Fibroblast of lung (primary cell): ENCODE measurements at places on chromosomes 13 and 19. TPM values are rescaled to one million over a fixed set of nuclear protein-coding genes. Genes with fewer than 3 reads are reported as not detected.

The FGF14 gene
- 0.37 and 0.94 TPM in 2 replicates for polyA plus RNA-seq

DNA sequence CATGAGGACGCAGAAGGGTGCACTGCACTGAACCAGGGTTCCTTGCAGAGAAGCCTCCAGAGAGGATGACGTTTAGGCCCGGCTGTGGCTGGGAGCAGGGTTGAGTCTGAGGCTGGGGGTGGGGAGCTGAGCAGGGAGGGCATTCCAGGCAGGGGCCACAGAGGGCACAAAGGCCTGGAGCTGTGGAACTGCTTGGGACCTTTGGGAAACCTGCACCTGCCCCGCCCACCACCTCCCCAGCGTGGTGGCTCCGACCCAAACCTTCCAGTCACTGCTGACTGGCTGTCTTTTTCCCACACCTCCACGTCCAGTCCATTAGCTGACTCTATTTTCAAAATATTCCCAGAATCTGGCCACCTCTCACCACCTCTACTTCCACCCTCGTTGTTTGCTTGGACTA, 4.9 kb upstream of the LMTK3 start:
- DNase-seq = no peak

The PLK5 gene
- not detected in 2 replicates for polyA plus RNA-seq

DNA sequence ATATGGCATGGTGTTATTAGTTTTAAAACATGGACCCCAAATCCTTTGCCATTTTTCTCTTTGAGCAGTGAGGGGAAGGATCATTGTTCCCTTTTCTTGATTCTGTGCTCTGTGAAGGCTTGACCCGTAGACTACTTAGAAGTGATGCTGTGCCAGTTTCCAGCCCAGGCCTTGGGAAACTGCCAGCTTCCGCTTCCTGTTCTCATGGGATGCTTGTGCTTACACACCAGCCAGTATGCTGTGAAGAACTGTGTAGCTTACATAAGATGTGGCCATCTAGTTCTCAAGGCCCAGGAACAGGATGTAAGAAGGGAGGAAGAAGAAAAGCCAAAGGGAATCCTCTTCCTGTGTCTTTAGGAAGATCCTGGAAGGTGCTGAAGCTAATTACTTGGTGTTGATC, 180.9 kb downstream of the PCCA start:
- peak; percentile 89 for DNase-seq

DNA sequence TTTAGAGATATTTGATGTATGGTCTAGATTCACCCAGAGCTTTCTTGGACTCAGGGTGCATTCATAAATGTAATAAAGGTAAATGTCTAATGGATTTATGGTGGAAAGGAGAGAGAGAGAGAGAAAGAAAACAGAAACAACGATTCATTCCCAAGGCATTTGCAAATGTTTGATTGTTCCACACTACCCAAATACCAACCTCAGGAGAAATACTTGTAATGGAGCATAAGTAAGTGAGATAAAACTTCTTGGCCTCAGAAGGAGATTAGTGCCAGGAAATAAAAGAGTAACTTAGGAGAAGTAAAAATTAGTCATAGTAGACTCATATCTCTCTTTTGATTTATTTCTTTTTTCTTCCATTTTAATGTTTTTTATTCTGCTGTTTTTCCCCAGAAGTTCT, 40.6 kb upstream of the DGKH start:
- DNase-seq = peak; percentile 94

- no peak for DNase-seq
These were observed 6.4 kb downstream of the MOB3A start for GRCh38 chr19:2089727-2090053.

The NLRP4 gene
- polyA plus RNA-seq = not detected in 2 replicates

The TINCR gene
- 0.02 and 0.06 TPM in 2 replicates for polyA plus RNA-seq

The ACER1 gene
- not detected in 2 replicates for polyA plus RNA-seq
